Upper lobe of left lung (tissue), 6 donors: ENCODE measurements at places on chromosomes 4 and X. TPM values are rescaled to one million over a fixed set of nuclear protein-coding genes. Genes with fewer than 3 reads are reported as not detected.

The MAGEA12 gene
- not detected for total RNA-seq

The PIR gene
- total RNA-seq = 11.7 TPM

The NHSL2 gene
- 12.4 TPM for total RNA-seq

The ADGRG2 gene
- 2.9 TPM for total RNA-seq

The GABRA4 gene
- total RNA-seq = not detected

The MAGEC2 gene
- not detected for total RNA-seq

The MAGEB2 gene
- not detected for total RNA-seq

The TMSB15C gene
- total RNA-seq = 0.72 TPM

The SPANXA2 gene
- total RNA-seq = not detected

The JAKMIP1 gene
- total RNA-seq = 1.00 TPM

The SLC25A43 gene
- 23.0 TPM for total RNA-seq

The GAGE1 gene
- total RNA-seq = 0.66 TPM

The NELFA gene
- 24.1 TPM for total RNA-seq
